ENCODE measurements at places on chromosomes 5 and 9. TPM values are rescaled to one million over a fixed set of nuclear protein-coding genes. Genes with fewer than 3 reads are reported as not detected.

The PCDHB6 gene
- not detected for total RNA-seq

The DMRT3 gene
- total RNA-seq: not detected

The IL9 gene
- not detected for total RNA-seq

The BHMT gene
- not detected for total RNA-seq

The PRSS3 gene
- total RNA-seq: 40.3 TPM

The UBLCP1 gene
- total RNA-seq: 30.1 TPM

The FAM153A gene
- total RNA-seq: not detected

The PCDHB4 gene
- total RNA-seq: 0.34 TPM

The SPOCK1 gene
- total RNA-seq: 30.3 TPM

The HTR1A gene
- not detected for total RNA-seq

The NRARP gene
- 1.1 TPM for total RNA-seq

The SEC24A gene
- total RNA-seq: 11.2 TPM

The BTNL3 gene
- not detected for total RNA-seq

The GFI1B gene
- not detected for total RNA-seq

The ADGRD2 gene
- total RNA-seq: not detected

The FPGS gene
- 76.5 TPM for total RNA-seq

The SPINK4 gene
- not detected for total RNA-seq

The SLC36A2 gene
- not detected for total RNA-seq

The HAPLN1 gene
- total RNA-seq: not detected

The SPINK6 gene
- total RNA-seq: 28.1 TPM

The GZMA gene
- total RNA-seq: not detected

The PCDHGA6 gene
- total RNA-seq: 0.16 TPM

The HNRNPA0 gene
- total RNA-seq: 8.9 TPM

The IQGAP2 gene
- total RNA-seq: not detected

The UNC13B gene
- 15.3 TPM for total RNA-seq

The LEAP2 gene
- total RNA-seq: 0.16 TPM

The OGN gene
- not detected for total RNA-seq

The CSF1R gene
- total RNA-seq: under 0.01 TPM

The SHC3 gene
- 0.04 TPM for total RNA-seq

The RIMOC1 gene
- 8.9 TPM for total RNA-seq

The POLR3G gene
- 32.8 TPM for total RNA-seq

The CER1 gene
- total RNA-seq: not detected
